ENCODE measurements at places on chromosomes 6 and 20.

- peak; percentile 69 for DNase-seq
These were observed 32.6 kb downstream of the CEP85L start for GRCh38 chr6:118618676-118619377.

DNA sequence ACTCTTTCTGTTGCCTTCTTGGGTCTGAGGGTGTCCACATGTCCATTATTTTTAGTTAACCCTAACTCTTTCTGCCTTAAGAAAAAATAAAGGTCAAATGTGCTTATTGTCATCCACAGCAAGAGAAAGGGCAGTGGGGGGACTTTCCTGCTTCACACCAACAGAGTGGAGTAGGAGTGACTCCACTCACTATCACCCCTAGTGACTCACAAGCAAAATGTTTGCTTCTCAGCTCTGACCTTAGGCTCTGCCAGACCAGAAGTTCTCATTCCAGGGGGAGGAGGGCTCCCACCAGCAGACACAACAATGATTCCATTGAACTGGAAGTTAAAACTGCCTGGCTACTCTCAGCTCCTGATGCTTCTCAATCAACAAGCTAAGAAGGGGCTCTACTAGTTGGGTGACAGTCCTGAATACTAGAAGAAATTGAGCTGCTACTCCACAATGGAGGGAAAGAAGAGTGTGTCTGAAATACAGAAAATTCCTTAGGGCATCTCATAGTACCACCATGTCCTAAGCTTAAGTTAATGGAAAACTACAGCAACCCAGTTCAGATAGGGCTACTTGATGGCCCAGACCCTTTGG, 83.9 kb upstream of the AFDN start:
- no peak for DNase-seq

GRCh38 chr6:72863131-72863530, 241.3 kb downstream of the KCNQ5 start:
- DNase-seq: no peak

DNA sequence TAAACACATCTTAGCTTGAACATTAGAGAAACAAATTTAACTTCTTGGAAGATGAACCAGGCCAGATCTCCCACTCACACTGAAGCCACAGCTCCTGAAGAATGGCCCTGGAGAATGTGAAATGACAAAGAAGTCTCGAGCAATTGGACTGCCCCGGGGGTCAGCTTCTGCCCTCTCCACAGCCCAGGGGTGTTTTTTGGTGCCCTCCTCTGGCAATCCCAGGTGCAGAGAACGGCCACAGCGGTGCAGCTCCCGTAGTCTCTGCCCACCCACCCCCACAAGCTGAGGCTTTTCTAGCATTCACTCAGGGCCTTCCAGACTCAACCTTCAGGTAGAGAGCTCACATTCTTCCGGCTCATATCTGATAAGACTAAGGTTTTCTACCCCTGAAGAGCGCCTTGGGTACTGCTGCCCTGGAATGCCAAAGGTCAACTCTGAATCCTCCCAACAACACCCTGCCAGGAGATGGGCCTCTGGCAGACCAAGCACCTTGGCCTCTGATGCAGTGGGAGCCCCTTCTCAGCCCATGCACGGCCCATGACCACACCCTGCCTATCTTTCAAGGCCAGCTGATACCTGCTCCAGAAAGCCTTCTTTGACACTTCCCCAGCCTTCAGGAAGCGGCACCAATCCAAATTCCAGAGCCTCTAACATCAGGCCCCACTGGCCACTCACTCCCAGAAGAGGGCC, 208.3 kb downstream of the SYNDIG1 start:
- no peak for DNase-seq

DNA sequence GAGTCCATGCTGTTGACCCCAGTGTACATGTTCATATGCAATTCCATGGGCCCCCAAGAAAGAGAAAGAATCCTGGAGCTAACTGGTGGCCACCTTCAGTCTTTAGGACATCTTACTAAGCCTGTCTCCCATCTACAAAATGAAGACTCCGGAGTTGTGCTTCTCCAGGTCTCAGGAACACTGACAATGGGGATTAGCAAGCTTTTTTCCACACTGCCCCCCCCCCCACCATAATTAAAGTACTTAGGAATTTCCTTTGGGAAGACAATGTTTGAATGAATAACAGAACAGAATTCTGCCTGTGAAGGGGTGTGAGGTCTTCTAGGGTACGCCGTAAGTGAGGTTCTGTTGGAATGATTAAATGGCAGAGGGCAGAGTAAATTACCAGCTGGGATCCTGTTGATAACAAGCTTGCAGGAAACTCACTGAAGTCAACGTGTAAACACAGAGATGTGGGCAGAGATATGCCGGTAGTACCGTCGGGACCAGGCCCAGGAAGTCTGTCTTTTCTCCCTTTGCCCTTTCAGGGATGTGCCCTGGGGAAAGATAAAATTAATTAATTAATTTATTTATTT, 63.1 kb downstream of the ANKRD6 start:
- no peak for DNase-seq

DNA sequence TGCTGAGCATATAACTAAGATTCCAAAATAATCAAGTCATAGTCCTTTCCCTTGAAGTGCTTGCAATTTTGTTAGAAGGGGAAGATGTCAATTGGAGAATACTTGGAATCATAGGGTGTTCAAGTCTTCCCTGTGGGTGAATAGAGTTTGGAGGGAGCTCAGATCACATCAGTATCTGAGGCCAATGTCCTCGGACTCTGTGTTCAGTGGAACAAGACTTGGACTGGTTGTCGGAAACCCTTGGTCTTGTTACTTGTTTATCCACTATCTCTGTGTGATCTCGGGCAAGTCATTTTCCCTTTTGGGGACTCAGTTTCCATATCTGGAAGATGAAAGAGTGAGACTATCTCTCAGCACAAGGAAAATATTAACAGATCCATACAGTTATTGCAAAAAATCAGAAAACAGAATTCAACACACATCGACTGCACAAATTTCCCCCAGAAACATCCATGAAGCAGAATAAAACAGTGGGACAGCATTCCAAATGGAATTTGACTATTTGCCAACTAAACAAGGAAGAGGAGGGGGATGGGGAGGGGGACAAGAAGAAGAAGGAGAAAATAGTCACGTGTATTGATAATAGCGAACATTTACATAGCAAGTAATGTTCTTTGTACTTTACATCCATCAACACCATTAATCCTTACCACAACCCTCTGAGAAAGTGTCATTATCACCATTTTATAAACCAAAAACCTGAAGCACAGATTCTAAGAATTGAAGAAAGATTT, 3.9 kb upstream of the EDEM2 start:
- no peak for DNase-seq

DNA sequence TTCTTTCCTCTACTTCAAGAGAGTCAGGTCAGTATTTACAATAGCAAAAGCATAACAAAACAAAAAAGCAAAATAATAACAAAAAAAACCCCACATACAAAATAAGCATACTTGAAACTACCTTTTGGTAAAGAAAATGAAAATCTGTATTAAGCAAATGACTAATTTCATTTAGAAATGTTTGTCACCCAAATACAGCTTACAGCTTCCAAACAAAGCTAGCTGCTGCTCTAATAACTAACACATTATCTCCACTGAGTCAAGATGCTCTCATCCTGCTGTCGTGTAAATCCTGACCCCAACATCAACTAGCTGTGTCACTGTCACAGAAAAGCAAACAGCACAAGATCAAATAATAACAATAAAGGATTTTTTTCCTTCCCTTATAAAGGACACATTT, 21.7 kb downstream of the MAP7 start:
- no peak for DNase-seq

DNA sequence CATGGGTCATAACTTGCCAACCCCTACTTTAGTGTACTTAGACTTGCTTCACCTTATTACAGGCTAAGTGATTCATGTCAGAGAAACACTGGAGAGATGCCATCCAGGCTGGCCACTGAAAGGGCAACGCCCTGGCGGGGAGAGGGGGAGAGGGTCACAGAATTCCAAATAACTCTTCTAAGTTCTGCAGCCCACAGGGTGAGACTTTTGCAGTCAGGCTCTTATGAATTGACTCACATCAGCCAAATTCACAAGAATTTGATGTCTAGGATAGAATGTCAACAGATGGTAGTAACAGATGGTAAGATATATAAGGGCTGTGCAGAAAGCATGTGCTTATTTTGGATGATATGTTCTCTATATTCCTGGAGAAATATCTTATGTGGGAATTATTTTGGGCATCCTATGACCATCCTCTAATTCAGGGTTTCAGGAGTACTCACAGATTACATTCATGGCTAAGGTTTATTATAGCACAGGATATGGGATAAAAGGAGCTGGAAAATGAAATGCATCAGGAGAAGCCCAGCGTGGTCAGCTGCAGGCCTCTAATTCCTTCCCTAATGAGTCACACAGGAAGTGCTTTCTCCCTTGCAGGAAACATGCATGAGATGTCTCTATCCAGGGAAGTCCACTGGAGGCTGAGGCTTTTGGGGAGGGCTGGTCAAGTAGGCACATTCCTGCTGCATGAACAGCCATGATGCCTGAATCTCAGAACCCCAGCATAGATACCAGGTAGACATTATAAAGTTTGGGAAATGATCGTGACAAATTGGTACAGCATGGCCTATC, 58.7 kb upstream of the RIN2 start:
- DNase-seq: no peak

Measured in activated CD4-positive, alpha-beta T cell treated with anti-CD3 and anti-CD28 coated beads, Interleukin-2, amount 50 U/mL, for 24 hours (primary cell).